ENCODE measurements at places on chromosomes 6 and 20.
A peak's percentile ranks its signal among the peaks of the same experiment; 100 is the strongest.

DNA sequence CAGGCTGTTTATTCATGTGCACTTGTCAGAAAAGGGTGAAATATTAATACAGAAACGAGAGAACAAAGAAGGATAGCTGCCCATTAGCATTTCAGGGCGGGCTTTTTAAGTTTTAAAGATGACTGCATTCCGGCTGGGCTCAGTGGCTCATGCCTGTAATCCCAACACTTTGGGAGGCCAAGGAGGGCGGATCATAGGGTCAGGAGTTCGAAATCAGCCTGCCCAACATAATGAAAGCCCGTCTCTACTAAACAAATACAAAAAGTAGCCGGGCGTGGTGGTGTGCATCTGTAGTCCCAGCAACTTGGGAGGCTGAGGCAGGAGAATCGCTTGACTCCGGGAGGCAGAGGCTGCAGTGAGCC, 130.5 kb downstream of the HFE start:
- peak; percentile 48 for DNase-seq

- DNase-seq: peak; percentile 48
Measured at GRCh38 chr6:42315991-42316970, 98.6 kb upstream of the MRPS10 start.

GRCh38 chr6:160024152-160024551, 55.3 kb downstream of the IGF2R start:
- DNase-seq: no peak

DNA sequence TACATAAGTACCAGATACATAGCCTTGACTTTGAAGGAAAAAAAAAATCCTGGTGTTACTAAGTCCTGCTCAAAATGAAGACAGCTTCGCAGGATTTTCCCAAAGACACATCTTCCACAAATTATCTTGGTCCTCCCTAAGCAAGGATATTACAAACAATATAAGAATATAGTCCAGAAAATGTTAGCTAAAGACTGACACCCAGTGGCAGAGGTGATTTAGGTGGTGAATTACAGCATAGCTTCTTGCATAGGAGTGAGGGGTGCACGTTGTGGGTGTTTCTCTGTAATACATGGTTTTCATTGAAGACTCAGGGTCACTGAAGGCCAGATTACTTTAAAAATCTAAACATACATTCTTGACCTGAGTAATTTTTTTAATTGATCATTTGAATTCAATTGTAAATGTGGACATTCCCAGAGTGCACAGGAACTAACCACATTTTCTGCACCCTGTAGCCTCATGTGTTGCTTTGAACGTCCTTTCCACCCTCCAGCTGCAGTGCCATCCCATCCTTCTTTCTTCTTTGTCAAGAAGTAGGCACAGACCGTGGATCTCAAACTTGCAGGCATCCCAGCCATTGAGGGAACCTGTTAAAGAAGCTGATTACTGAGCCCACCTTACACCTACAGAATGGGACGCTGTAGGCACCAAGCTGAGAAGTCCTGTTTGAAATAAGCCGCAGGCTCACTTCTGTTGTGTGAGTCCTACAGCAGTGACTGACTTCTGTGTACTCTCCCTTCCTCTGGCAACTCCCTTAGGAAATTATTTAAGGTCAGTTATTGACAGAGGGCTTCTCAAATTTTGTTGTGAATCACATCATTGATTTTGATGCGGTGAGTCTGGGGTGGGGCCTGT, 102.6 kb downstream of the PERP start:
- DNase-seq: peak; percentile 33

DNA sequence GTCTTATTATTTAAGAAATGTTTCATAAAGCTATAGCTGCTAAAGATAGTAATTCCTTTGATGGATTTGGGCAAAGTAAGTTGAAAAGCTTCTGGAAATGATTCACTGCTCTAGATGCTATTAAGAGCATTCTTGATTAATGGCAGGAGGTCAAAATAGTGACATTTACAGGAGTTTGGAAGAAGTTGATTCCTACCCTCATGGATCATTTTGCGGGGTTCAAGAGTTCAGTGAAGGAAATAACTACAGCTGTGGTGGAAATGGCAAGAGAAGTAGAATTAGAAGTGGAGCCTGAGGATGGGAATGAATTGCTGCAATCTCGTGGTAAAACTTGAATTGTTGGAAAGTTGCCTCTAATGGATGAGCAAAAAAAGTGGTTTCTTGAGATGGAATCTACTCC, 316.1 kb downstream of the UTRN start:
- no peak for DNase-seq

DNA sequence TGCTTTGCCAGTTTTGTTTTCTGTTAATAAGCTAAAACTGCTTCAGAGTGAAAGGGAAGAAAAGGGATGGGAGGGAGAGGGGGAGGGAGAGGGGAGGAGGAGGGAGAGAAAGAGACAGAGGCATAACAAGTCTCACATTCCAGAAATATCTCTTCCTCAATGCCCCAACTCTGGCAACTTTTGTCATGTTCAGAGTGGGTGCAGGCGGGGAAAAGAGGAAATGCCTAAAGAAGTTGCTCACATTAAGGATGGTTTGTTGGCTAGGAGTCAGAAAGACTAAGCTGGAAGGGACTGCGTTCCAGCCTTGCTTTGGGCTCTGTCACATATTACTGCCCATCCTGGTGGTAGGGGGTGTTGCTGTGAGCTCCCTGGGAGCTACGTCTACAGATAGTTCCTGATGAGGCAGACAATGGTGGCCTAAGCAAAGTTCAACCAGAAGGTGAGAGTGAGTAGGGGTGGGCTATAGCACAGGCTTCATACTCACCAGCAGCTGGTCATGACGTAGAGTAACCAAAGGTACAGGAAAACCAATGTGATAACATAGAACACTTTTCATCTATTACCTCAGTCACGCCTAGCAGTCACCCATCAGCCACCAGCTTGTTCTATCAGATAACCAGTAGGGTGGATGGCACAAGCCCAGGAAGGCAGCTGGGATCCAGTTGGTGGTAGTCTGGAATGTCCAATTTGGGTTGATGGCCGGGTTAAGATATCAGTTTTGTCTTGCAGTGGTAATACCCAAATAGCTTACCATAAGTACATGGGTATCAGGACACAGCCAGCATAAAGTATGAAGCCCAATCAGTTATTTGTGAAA, 2.1 kb downstream of the TSPYL4 start:
- DNase-seq: no peak

- DNase-seq: no peak
Measured at GRCh38 chr20:1178623-1179022, 6.2 kb downstream of the TMEM74B start.

- DNase-seq: no peak
Measured at GRCh38 chr20:6123649-6124014, 802 bp upstream of the FERMT1 start.

DNA sequence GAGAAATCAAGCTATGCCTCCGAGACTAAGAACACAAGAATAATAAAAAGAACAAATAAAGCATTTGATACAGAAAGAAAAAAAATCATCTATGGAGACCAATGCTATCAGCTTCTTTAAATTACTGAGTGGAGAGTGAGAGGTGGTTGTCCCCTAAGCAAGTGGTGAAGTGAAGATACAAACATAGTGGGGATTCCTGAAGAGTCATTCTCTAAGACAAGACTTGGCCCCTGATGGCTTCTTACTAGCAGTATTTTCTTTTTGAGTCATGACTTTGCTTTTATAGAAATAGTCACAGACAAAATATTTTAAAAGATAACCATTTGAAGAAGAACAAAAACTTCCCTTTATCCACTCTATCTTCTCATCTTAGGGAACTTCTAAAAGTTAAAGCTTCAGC, 261.4 kb upstream of the PRDM1 start:
- DNase-seq: no peak

- DNase-seq: no peak
Measured at GRCh38 chr6:138336221-138336620, 41.5 kb upstream of the SMIM28 start.

- DNase-seq: no peak
Measured at GRCh38 chr6:44837255-44837654, 449.7 kb downstream of the CDC5L start.

GRCh38 chr6:75752365-75752764, 3.3 kb downstream of the MYO6 start:
- no peak for DNase-seq

All from stimulated activated CD4-positive, alpha-beta T cell treated with anti-CD3 and anti-CD28 coated beads, Interleukin-15, amount 100 ng/mL, for 24 hours (primary cell).